ENCODE measurements at places on chromosomes 3 and 15. TPM values are rescaled to one million over a fixed set of nuclear protein-coding genes. Genes with fewer than 3 reads are reported as not detected.

Gene LRTM1
- total RNA-seq: not detected

DNA sequence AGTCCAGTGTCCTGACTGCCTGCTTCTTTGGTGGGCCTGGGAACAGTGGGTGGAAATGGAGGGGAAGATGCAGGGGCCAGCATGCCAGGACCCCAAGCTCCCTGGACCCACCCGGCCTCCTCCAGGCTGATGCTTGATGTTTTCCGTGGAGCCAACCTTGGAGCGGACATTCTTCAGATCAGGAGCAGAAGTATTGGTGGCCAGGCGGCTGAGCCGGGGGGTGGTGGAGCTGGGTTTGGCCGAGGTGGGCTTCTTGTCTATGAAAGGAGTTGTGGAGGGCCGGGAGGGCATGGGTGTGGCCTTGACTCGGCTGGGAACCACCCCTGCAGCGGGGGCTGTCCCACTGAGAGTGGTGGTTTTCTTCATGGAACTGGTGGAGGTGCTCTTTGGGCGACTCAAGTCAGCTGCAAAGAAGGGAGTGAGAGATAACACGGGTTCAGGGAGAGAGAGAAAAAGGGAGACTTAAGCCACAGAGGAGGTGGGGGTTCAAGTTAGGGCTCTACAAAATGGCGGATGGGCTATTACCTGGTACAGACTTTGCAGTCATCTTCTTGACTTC lies 67.8 kb downstream of the DHX30 start:
- DNase-seq: no peak

Gene AGBL1
- total RNA-seq: not detected

Gene SYNPR
- total RNA-seq: not detected

GRCh38 chr3:146156095-146156494 lies 4.9 kb downstream of the PLOD2 start:
- DNase-seq: peak; percentile 54

Gene PRR20G
- total RNA-seq: not detected

DNA sequence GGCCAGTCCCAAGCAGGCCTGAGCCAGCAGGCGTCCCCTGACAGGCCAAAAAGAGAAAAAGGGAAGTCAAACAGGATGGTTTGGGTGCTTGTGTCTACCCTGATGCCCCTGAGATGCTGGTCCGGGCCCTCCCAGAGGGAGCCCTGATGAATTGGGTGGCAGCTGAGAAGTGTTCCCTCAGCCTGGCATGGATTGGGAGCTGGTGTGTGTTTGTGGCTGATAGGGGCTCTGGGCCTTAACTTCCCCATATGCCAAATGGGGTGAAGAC lies 1.4 kb downstream of the FBLN2 start:
- DNase-seq: no peak

Gene ADGRG7
- total RNA-seq: not detected

Gene TNFAIP8L3
- not detected for total RNA-seq

- no peak for DNase-seq
Observed at GRCh38 chr3:21962456-21962855, 211.4 kb upstream of the ZNF385D start.

- no peak for DNase-seq
Observed at GRCh38 chr3:127997961-127998360, 54.3 kb upstream of the SEC61A1 start.

- DNase-seq: no peak
Observed at GRCh38 chr3:50422153-50422552, 62.8 kb upstream of the TMEM115 start.

DNA sequence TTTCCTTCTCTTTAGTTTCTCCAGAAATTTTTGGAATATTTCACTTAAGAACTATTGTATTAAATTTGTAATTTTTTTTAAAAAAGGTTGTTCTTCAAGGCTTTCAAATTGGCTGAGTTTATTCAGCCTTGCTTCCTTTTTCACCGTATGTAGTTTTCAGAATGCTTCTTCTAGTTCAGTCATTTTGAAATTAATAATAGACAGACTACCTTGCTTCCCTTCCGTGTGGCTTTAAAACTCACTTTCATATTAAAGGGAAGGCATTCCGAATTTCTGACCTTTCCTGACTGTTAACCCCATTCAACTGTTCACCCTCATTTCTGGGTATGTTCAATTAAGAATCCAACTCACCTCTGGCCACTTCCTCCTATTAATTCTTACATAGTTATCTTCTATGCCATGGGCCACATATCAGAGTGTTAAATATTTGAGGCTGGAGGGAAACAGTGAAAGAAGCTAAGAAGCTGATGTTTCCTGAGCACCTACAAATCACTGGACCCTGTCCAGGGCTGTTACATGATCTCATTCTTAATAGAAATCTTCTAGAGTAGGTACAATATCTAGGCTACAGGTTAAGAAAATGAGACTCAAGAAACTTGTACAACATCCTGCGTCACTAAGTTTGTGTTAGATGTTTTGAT lies 237.5 kb downstream of the P3H2 start:
- no peak for DNase-seq

DNA sequence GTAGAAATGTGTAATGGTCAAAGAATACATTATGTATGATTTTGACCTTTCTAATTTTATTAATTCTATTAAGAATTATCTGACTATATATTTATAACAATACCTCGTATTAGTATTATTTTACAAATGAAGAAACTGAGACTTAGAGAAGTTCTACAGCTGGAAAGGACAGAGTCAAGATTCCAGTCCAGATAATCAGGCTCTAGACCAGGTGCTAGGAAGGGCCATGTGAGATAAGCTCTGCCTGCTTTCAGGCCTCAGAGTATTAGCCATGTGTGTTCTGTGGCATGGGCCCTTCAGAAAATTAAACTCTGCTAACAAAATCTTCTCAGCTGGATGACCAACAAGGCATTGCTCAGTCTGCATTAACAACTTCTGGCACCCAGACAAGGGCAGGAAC lies 87.5 kb downstream of the CD200R1L start:
- DNase-seq: no peak

DNA sequence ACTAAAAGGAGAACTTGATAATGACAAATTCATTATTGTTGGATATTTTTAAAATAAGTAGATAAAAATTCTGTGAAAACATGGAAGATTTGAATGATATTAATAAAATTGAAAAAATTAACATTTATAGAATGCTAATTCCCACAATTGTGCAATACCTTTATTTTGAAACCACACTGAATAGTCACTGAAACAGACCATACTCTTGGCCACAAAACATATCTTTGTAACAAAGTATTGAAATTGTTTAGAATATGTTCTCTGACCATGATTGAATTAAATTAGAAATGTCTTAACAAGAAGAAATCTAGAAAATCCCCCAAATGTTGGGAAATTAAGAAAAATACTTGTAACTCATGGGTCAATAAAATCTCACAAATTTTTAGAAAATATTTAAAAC lies 49.2 kb downstream of the ARHGAP11B start:
- DNase-seq: no peak

DNA sequence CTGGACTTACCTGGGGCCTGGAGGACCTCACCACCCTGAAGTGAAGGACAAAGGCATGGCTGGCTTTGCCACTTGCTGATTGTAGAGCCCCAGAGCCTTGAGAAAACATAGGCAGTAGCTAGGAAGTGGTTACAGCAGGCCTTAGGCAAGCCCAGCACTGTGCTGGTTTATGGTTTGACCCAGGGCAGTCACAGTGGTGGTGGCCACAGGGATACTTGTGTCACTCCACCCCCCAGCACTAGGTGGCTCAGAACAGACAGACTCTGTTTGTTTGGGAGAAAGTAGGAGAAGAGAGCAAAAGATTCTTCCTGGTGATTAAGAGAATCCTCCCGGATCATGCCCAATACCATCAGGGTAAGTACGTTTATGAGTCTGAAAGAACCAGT lies 13.2 kb upstream of the COL8A1 start:
- DNase-seq: no peak

DNA sequence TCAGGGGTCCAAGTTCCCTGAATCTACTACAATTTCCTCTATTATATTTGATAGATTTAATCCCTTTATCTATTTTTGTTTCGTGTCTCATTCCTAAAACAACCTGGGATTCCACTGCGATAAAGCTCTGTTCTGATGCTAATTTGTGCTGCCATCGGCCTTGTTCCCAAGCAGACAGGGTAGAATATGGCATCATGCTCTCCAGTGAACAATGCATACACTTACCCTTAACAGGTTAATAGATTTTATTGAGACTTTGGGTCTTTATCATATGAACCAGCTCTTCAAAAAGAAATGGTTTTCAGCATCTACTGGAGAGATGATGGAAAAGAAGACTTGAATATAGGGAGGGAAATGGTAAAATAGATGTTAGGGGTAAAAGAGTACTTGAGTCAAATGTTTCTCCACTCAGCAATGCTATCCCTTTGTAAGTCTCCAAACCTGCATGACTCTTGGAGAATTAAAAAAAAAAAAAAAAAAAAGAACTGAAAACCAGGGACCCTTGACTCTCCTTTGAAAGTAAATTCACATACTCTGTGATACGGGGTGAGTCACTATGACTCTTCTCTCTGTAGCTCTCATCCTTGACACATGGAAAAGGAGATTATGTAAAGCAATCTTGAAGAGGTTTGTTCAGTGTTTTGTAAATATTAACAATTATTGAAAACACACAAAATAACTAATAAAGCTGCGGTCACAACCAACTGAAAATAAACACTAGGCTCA lies 268.8 kb downstream of the ZBTB20 start:
- DNase-seq: peak; percentile 27

Gene GPR62
- not detected for total RNA-seq

Gene NMNAT3
- 73.6 TPM for total RNA-seq

Gene CHRD
- total RNA-seq: 0.84 TPM

DNA sequence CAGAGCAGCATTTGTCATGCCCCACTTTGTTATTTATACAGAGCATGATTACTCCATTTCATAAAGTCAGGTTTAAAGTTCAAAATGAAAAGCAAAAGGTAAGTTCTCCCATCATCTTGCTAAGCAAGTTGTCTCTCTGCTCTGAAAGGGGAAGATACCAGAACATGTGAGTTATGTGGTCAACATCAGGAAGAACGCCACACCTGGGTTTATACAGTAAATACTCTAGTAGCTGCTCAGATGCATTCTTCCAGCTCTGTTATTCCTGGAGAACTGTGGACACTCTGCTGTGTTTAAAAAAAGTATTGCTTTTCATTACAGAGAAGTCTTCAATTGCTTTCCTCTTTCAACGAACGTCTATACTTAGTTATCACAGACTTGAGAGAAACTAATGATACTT lies 145.7 kb downstream of the PLCL2 start:
- no peak for DNase-seq

DNA sequence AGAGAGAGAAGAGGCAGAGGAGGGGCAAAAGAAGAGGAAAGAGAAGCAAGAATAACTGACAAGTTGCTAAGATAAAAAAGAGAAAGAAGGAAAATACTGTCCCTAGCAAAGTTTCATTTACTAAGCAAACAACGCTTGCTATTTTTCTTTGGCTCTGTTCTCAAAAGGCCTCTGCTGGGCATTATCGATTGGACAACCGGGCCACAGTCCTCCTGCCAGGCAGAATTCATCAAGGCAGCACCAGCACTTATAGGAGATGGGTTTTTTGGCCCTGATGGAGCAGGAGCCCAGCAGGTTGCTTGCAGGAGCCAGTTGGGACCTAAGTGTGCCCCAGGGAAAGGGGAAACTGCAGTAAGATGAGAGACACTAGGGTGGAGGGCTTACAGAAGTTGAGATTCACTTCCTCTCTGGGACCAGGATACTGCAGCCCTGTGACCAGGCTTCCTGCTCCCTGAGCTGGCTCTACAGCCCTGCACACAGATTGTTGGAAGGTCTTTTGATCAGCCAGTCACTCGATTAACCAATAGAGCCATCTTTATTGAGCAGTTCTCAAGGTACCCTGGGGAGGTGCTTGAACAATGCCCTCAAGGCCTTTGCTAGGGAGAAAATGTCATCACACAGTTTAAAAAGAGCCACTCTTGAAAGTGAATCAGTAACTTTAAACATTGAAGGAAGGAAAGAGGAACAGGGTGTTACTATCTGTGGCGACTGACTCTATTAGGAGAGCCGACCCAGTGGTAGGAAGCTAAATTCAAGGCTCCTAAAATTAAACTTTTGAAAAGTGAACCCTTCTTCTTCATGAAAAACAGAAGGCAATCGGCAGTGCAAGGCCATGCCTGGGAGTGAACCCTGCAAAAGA lies 28.8 kb upstream of the GLCE start:
- DNase-seq: no peak

DNA sequence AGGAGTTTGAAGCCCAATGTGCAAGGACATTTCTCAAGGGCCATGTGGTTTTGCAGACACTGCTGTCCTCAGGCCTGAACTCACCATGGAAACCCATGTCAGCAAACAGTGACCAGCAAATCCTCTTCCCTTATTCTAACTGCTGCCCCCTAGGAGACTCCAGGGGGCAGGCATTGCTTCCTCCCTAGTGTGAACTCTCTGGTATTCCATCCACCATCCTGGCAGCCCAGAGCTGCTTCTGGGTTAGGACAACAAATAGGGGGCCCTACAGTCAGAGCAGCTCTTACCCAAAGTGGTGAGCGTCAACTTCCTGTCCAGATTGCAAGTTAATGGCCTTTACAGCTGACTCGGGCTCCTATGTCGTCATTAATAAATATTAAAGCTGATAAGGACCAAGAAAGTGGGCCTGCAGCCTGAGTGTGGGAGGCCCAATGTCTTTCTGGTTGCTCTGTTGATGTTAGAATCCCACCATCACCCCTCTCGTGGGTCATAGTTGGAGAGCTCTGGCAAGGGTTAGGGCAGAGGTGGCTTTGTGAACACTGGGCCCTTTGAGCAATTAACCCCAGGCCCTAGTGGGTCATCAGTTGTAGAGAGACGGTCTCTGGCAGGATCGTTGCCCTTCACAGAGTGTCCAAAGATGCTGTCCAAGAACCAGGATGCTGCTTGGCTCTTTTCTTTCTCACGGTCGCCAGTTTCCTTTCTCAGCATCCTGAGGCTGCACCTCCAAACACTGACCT lies 41.5 kb downstream of the TGM4 start:
- DNase-seq: no peak

DNA sequence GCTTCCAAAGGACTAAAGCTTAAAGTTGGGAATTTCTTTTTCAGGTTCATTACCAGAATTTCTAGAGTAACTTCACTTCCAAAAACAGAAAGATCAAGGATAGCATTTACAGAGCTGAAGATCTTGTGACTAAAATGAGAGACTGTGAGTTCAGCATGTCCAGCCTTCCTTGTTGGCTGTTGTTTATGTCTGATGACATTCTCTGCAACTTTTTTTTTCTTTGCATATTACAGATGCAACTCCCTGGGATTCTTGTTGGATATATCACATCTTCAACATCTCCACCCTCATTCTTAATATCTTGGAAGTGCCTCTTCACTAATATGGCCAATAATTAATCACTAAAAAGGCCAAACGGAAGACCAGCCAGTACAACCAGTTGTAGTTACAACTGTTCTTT lies 86.2 kb upstream of the FRMD4B start:
- no peak for DNase-seq

Gene CLDN18
- total RNA-seq: not detected

GRCh38 chr3:30954426-30954825 lies 60.0 kb upstream of the GADL1 start:
- DNase-seq: no peak

GRCh38 chr3:154967090-154967489 lies 113.0 kb upstream of the MME start:
- DNase-seq: no peak

Gene CRABP1
- total RNA-seq: not detected

Measured in Caki2 (cell line).